ENCODE measurements at places on chromosomes 11 and 22.

DNA sequence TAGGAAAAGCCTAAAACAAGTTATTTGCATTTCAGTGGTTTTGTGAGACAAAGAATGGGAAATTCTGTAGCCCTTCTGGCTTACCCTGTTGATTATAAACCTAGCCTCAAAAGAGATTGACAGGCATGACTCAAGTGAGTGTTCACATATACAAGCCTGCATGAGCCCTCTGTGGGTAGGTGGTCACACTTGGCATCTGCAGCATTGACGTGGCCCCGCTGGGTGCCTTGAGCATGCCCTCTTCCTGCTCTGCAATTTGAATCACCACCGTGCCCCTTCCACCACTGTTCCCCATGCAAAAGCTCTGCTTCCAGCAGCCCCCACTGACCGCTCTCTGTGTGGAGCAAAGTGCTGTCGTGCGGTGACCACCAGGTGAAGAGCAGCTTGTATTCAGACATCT is 21.0 kb upstream of the ADSL start:
- ATAC-seq: no peak

DNA sequence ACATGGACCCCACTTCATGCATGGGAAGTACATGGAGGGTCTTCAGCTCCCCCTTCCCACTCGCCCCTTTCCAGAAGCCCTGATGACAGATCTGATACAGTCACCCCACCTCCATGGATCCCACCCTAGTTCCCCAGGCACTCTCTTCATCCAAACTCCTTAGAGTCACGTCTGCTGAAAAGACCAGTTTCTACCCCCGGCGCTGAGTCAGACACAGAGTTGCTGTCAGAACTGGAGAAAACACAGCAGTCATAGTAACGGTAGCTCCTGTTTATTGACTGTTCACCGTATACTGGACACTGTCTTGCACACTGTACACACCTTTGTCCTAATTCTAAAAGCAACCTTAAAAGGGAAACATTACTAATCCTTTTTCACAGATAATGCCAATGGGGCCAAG is 29.1 kb downstream of the DRD2 start:
- no peak for ATAC-seq

GRCh38 chr22:49687333-49687732 is 140.3 kb downstream of the BRD1 start:
- ATAC-seq: no peak

GRCh38 chr11:120066738-120067437 is 71.0 kb downstream of the TRIM29 start:
- no peak for ATAC-seq

GRCh38 chr11:701741-702461 is 4.1 kb upstream of the EPS8L2 start:
- no peak for ATAC-seq

GRCh38 chr11:6708876-6709275 is 25.7 kb upstream of the MRPL17 start:
- no peak for ATAC-seq

- ATAC-seq: no peak
Observed at GRCh38 chr11:36350137-36350513, 54.0 kb downstream of the PRR5L start.

GRCh38 chr11:13465909-13466371 is 2.9 kb upstream of the BTBD10 start:
- no peak for ATAC-seq

DNA sequence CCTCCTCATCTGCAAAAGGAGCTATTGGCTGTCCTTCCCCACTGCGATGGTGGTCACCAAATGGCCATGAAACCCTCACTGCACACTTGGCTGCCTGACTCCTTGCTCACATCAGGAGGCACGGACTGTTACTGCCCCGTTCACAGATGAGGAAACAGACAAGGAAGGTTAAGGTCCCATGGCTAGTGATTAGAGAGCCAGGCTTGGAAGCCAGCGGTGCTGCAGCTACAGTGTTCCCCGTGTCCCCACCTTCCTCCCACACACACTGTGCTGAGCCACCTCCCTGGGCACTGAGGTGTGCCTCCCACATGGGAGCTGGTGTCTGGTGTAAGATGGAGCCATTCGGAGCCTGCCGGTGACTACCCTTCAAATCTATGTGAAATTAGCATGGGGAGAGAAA is 2.6 kb downstream of the ARHGAP8 start:
- no peak for ATAC-seq

DNA sequence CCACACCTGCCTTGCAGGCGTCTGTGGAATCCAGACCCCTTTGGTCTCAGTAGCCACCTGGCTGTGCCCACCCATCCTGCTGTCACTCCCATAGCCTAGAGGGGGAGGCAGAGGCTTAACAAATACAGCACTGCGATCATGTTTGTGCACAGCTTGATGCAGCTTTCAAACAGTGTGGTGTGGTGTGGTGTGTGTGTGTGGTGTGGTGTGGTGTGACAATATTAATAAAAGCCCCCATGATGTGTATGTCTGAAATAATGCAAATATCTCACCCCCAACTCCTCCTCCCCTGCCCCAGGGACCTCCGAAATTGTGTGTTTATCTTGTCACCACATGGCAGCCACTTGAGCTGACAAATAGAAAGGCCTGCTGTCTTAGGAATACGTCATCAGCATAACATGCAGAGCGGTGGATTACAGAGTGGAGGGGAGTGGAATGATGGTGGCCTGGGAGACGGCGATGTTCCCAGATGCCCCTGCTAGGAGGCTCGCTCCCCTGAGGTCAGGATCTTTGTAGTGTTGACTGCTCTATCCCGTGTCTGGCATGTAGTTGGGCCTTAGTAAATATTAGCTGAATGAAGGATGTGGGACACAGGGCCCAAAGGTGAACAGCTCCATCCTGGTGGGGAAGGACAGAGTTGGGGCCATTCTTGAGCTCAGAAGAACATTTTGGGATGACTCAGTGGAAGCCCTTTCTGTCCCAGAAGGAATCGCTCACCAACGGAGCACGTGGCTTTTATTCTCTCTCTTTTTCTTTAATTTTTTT is 2.8 kb downstream of the PDXP start:
- peak; percentile 19 for ATAC-seq

DNA sequence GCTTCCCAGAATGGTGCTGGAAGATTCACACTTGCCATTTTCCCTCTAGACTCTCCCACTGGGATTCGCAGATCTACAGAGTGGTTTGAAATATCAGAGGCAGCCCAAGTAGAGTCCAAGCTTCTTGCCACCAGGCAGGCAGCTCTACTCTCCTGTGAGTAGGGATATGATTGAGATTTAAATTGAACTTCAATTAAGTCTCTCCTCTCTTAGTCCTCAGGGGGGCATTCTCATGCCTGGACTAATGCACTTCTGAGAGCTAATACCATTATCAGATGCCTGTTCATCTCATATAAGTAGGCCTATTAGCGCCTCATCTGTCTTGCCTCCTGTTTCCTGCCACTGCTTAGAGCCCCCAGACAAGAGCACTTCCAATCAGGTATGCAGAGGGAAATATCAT is 25.5 kb upstream of the AMPD3 start:
- ATAC-seq: no peak

- ATAC-seq: no peak
Observed at GRCh38 chr11:16494918-16495691, 138.8 kb upstream of the SOX6 start.

GRCh38 chr22:23132376-23133091 is 9.3 kb downstream of the RSPH14 start:
- ATAC-seq: no peak

DNA sequence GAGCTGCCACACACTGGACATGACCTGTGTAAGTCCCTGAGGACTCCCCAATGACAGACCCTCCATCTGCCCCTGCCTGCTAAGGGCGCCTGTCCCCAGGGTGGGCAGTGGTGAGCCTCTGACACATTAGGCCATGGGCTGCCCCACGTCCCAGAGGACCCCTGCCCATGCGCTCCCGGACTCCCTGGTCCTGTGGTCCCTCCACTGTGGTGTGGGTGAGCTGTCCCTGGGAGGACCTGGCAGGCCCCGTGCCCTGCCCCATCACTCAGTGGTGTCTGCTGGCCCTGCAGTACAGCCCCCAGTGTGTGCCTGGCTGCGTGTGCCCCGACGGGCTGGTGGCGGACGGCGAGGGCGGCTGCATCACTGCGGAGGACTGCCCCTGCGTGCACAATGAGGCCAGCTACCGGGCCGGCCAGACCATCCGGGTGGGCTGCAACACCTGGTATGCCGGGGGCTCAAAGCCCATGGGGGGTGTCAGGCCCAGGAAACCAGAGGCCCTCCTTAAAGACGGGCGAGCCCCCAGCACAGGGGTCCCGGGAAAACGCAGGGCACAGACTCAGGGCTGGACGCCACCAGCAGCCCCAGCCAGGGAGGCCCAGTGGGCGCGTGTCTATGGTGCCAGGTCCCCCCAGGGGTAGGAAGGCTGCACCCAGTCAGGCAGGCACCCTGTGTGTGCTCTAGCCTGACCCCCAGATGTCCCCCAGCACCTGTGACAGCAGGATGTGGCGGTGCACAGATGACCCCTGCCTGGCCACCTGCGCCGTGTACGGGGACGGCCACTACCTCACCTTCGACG is 18.7 kb downstream of the MUC5AC start:
- ATAC-seq: no peak

- no peak for ATAC-seq
Observed at GRCh38 chr11:79089601-79090000, 351.2 kb downstream of the TENM4 start.

DNA sequence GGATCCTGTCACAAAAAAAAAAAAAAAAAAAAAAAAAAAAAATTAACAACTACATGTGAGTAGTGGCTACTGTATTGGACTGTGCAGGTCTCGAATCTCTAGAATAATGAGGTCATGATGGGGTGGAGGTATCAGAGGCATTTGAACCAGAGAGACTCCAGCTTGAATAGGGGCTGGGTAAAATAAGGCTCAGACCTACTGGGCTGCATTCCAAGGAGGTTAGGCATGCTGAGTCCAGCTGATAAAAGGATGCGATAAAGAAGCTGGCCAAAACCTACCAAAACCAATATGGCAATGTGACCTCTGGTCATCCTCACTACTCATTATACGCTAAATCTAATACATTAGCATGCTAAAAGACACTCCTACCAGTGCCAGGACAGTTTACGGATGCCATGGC is 5.9 kb upstream of the PACSIN3 start:
- peak; percentile 24 for ATAC-seq

DNA sequence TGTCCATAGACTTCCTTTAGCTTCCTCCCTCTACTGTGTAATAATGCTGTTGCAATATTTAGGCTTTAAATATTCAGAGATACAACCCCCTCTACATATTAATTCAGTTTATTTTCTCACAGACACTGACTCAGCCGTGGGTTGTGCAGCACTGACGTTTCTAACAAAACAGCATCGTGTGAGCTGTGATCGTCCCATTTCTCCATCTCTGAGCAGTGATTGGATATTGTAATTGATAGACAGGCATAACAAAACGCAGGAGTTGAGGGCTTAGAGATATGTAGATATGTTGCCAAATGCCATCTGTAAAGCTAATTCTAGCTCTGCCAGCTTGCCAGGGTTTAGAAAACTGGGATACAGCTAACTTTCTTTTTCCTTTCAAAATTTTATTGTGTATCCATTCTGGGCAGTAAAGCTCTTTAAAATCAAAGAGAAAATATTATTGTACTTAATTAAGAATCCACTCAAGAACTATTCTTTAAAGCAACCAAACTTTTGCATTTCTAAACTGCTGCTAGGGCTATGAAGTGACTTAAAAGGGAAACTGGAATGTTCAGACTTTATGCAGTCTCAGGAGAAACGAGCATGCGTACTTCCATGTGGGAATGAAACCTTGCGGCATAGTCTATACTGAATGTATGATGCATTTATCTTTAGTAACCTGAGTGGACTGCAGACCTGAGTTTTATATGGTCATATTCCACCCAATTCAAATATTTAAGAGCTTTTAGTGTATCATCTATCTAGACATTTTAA is 22.7 kb downstream of the BTBD10 start:
- peak; percentile 100 for ATAC-seq

DNA sequence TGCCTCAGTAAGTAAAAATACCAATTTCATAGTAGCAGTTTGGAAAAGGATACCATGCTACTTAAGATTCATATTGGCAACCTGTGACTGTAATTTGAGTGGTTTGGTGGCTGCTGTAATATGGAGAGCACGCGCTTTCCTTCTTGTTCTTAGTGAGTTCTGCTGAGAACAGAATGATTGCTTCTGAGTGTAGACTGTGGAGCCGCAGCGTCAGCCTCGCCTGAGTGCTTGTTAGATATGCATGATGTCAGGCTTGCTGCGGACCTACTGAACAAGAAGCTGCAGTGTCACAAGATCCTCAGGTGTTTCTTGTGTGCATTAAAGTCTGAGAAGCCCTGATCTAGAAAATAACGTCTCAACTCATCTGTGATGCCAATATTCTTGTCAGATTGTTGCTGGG is 143.2 kb downstream of the ARHGAP42 start:
- ATAC-seq: no peak

- no peak for ATAC-seq
Observed at GRCh38 chr22:29103121-29103520, 30.3 kb downstream of the KREMEN1 start.

GRCh38 chr11:111770581-111771134 is 4.5 kb upstream of the PPP2R1B start:
- no peak for ATAC-seq

DNA sequence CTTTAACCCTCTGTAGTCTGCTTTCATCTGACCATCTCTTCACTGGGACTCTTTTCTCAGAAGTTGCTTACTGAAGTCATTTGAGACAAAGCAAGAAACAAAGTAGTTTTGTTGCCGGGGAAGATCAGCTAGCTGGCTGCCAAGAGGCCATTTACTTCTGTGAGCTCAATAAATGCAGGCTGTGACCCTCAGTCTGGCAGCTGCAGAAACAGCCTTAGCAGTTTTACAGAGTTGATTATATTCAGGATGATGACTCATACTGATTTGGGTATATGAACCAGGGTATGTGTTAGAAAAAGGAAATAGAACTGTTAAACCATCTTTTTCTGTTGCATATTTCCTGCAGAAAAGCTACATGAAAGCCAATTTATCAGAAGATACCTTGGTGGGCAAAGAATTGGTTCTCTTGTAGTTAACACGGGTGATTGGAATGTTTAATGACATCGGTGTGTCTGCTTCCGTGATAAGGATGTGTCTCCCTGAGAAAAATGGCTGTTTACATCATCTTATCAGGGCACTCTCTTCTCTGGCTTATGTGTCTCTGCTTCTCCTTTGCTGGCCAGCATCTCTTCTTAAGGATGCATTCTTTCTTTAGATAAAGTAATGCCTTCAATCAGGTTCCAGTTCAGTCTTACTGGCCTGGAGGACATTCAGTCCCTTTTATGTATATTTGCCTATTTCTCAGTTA is 18.5 kb downstream of the FIBIN start:
- ATAC-seq: peak; percentile 96

GRCh38 chr11:112087212-112087611 is 539 bp downstream of the SDHD start:
- peak; percentile 15 for ATAC-seq

GRCh38 chr11:77512092-77512491 is 38.2 kb upstream of the PAK1 start:
- ATAC-seq: no peak

- ATAC-seq: no peak
Observed at GRCh38 chr11:122659676-122660554, 4.4 kb downstream of the UBASH3B start.

- ATAC-seq: no peak
Observed at GRCh38 chr11:105224482-105225253, 85.1 kb upstream of the CARD18 start.

GRCh38 chr11:100359281-100359680 is 327.8 kb upstream of the ARHGAP42 start:
- ATAC-seq: no peak

Measured in motor neuron (in vitro differentiated cells).